NCI-H2081 treated with DMSO at 0.1 percent for 48 hours (cell line): ENCODE measurements at places on chromosomes 16 and 17.

DNA sequence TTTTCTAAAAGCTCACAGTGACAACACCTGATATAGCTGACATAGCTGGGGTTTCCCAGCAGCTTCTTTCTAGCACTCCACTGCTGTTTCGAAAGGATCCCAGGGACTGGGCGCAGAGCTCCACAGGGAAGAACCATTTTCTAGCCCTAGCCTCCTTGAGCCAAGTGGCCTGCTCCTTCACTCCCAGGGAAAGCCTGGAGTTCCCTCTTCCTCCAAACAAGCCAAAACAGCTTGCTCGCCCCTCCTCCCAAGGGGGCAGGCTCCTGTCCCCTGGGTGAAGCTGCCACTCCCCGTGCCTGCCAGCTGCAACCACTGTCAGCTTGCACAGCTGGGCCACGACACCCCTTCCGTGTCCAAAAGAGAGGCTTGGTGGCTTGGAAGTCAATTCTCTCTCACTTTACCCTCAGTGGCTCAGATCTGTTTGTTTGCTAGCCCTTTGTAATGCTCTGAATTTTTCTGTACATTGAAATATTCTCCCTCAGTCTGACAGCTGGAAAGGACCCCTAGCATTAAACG, 59.8 kb downstream of the CYTH1 start:
- no peak for DNase-seq

- DNase-seq = no peak
Observed at GRCh38 chr16:48525201-48526057, 84.6 kb downstream of the N4BP1 start.

- DNase-seq = no peak
Observed at GRCh38 chr16:31712064-31712540, 161.5 kb upstream of the ZNF267 start.

GRCh38 chr17:74304184-74304583, 21.8 kb upstream of the KIF19 start:
- no peak for DNase-seq

DNA sequence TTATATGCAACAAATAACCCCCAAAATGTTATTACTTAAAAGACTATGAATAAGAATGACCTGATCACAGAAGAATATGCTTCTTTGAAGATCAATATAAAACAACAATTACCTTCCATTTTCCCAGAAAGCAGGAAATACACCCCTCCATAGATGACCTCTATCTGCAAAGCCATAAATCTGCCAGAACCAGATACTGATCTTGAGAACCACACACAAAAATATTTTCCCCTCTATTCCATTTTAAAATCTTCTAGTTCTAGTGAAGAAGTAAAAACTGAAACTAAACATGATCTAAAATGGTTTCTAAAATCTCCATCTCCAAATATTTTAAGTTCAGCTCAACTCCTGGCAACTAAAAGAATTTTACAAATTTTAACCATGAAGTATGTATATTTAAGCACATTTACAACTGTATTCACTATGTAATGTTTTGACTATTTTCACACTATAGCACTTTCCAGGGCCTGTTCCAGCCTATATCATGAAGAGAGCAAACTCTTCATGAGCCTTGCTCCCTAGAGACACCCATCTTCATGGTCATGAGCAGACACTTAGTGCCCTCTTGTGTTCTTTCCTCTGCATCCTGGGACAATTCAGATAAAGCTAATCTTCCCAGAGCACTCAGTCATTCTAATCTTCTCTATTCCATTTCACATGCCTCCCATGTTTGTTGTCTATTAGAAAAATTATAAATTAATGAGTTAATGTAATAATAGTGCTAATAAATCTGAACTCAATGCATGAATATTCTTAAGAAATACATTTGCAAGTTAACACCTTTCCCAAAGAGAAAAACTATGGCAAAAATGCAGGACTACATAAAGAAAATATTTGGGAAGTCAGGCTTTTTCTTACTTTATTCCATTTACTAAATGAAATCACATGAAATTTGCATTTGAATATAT, 87.0 kb downstream of the HELZ start:
- no peak for DNase-seq

- DNase-seq = no peak
Observed at GRCh38 chr16:78962457-78962929, 638.0 kb downstream of the MAF start.

GRCh38 chr16:85536073-85536410, 77.1 kb upstream of the GSE1 start:
- no peak for DNase-seq

DNA sequence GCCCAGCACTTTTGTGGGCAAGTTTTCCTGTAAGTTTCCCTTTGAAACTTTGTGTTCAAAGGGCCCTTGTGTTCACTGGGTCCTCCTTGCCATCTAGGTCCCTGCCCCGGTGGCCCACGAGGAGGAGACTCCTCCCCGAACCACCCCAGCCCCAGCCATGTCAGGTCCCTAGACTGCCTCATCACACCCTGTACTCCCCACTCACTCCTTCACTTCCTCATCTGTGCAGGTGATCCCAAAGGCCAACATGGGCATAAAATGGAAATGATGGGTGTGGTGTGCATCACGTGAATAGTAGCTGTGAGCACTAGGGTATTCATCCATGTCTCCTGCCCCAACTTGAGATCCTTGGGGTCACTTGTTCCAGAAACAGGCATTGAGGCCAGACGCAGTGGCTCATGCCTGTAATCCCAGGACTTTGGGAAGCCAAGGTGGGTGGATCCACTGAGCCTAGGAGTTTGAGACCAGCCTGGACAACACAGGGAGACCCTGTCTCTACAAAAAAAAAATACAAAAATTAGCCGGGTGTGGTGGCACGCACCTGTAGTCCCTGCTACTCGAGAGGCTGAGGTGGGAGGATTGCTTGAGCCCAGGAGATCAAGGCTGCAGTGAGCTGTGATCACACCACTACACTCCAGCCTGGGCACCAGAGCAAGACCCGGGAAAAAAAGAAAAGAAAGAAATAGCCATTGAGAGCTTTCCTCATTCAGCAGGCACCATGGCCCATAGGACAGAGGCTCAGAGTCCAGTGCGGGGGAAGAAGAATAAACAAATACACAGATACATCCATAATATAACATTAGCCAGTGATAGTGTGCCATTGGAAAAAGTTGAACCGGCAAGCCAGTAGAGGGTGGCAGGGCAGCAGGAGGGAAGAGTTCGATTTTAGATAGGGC, 74.5 kb downstream of the KATNIP start:
- no peak for DNase-seq

GRCh38 chr16:8204769-8205168, 385.5 kb downstream of the TMEM114 start:
- no peak for DNase-seq

DNA sequence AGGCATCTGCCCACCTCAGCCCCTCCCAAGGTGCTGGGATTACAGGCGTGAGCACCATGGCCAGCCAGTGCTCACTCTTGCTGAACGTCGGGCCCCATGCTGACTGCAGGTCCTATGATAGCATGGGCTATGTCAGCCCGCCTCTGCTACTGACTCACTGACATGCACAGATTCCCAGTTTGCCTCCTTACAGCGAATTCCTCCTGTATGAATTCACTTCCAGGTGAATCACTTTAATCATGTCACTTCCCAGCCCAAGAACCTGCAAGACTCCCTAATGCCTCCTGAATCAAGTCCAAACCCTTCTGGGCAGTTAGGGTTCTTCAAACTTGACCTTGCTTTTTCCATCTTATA, 16.1 kb upstream of the UBTF start:
- DNase-seq = no peak

GRCh38 chr16:68658341-68658973, 13.3 kb downstream of the CDH3 start:
- no peak for DNase-seq

- DNase-seq = no peak
Observed at GRCh38 chr17:55521186-55521585, 9.9 kb upstream of the SMIM36 start.

DNA sequence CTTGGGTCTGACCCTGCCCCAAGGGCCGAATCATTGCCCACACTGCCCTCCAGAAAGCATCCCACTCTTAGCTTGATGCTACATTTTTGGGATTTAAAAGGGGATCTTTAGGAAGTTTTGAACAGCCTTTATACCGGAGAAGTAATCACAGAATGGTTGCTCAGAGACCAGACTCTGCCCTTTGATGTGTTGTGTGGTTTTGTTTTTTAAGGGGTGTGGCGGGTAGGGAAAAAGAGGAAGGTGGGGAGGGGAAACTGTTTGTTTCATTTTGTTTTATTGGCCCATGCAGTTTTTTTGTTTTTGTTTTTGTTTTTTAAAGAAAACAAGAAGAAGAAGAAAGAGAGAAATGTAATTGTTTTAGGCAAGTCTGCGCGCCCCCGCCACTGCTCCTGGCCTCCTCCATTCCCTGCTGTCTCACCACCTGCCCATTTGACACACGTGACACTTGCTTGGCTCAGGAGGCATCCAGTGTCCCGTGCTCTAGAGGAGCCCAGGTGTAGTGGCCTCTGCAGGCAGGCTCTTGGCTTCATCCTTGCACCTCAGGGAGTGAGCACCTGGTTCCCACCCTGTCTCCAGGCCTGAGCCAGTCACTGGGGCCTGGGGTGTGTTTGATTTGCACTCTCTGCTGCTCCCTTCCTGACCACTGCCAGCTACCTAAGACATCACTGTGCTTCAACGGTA, 35.7 kb downstream of the GNAO1 start:
- DNase-seq = no peak

- DNase-seq = no peak
Observed at GRCh38 chr17:74152591-74153455, 50.7 kb upstream of the RPL38 start.

- no peak for DNase-seq
Observed at GRCh38 chr16:23428351-23428750, 24.6 kb downstream of the COG7 start.

DNA sequence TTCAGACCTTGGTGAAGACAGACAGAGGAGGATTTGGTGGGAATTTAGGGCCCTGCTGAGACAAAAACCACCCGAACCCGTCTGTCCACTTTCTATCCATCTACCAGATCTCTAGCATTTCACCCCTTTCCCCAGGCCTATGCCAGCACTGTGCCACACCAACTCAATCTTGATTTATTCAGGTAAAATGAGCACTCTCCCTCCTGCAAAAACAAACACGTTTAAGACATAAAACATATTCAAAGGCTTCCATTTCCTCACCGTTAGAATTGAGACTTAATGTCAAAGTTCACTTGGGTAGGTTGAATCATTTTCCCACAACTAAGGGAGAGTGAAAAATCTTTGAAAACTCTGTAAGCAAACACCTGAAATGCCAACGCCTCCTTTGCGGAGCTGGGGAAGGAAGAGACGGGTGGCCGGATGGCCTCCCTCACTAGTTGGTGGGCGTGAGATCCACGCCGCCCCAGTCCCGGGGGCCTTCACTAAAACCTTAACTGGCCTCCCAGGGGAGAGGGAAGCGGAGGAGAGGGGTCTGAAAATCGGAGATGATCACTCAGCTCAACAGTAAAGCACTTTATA, 862 bp downstream of the DCAKD start:
- DNase-seq = no peak

DNA sequence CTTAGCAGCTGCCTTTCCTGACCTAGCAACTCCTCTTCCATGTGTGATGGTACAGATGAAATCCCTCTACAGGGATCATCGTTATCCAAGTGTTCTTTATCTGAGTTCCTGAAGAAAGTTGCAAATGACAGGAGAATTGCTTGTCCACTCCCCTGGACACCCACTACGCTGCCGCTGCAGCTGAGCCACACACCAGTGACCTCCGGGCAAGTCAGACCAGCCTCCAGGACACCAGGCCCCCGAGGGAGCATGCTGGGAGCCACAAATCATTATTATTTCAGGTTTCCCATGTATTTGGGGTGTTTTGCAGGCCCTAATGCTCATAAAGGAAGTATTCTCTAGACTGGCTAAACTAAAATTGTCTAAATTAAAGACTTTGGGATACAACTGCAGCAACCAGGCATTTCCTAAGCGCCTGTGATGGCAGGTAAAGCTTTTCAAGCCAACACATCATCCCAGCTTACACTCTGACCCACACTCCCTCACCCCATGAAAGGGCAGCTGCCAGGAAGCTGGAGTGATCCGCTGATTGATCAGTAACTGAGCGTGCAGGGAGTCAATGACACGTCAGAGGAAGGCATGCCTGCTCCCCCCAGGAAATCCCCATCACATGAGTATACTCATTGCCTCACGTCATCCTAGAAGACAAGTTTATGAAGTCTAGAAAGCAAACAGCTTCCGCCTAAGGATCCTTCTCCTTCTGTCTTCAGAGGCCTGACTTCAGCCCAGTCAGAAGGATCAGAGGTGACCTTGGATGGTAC, 14.4 kb downstream of the FA2H start:
- DNase-seq = no peak

GRCh38 chr16:79261944-79262552, 338.5 kb downstream of the MAF start:
- DNase-seq = no peak

DNA sequence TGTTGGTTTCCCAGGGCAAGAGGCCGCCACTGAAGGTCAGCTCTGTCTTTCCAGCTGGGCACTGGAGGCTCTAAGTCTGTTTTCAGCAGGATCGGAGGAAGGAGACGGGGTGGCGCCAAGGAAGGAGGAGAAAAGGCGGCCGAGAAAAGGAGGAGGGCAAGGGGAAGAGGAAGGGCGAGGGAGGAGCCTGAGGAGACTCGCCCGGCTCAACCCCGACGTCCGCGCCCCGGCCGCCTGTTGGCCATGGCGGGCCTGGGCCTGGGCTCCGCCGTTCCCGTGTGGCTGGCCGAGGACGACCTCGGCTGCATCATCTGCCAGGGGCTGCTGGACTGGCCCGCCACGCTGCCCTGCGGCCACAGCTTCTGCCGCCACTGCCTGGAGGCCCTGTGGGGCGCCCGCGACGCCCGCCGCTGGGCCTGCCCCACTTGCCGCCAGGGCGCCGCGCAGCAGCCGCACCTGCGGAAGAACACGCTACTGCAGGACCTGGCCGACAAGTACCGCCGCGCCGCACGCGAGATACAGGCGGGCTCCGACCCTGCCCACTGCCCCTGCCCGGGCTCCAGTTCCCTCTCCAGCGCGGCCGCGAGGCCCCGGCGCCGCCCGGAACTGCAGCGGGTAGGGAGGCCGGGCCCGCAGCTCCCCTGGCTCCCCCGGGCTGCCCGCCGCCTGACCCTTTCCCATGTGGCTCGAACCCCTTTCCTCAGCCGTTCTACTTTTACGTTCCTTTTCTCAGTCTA, at the start of gene RNF135:
TSS of gene RNF135 (plus strand) at position 209 of the 737 bp plus-strand sequence. CDS start at position 244, 35 bp downstream.
- DNase-seq = no peak

GRCh38 chr17:50129353-50129727, 620 bp downstream of the SAMD14 start:
- DNase-seq = no peak

DNA sequence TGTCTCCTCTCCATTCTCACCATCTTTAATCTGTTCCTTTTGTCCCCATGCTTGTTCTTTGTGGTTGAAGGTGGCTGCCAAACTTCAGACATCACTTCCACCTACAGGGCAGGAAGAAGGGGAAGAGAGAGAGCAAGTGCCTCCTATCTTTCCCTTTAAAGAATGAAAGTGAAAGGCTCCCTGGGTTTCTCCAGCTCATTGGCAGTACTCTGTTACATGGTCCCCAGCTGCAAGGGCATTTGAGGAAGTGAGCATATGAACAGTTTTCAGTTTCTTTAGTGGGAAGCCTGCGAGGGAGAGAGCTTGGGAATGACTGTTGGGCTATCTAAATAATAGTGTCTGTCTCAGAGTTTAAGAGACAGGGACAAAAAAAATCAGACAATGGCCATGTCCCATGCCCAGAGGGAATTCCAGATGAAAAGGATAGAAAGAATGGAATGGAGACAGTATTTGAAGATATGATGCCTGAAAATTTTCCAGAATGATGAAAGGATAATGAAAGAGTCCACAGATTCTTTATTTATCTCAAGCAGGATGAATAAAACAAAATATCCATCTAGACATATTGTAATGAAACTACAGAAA, 159.9 kb downstream of the LGALS9B start:
- DNase-seq = no peak

- DNase-seq = no peak
Observed at GRCh38 chr17:81486199-81486810, 26.3 kb downstream of the ACTG1 start.

GRCh38 chr17:72926171-72926570, 166.3 kb downstream of the SLC39A11 start:
- DNase-seq = no peak
